ENCODE measurements at places on chromosomes 7 and 10.

GRCh38 chr10:86944031-86944419, 13.4 kb downstream of the MMRN2 start:
- DNase-seq, result no peak

DNA sequence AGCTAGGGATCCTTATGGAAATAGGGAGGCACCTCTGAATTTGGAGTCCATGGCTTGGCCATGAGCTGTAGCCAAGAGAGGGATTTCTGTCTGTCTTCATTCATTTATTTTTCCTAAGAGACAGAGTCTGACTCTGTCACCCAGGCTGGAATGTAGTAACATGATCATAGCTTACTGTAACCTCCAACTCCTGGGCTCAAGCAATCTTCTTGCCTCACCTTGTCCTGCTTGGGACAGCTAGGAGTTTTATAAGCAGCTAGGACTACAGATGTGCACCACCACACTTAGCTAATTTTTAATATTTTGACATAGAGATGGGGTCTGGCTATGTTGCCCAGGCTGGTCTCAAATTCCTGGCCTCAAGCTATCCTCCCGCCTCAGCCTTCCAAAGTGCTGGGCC, 8.5 kb upstream of the HABP2 start:
- no peak for DNase-seq

- no peak for DNase-seq
These were observed 147.6 kb upstream of the AOAH start for GRCh38 chr7:36871863-36872262.

DNA sequence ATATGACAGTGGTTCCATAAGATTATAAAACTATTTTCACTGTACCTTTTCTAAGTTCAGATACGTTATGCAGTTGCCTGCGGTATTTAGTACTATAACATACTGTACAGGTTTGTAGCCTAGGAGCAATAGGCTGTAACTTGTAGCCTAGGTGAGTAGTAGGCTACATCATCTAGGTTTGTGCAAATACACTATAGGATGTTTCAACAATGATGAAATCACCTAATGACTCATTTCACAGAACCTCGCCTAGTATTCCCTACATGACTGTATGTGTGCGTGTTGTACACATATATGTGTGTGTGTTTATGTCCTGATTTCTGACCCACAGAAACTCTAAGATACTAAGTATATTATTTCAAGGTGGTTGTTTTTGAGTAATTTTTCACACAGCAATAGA, 139.0 kb downstream of the HERPUD2 start:
- DNase-seq, result no peak

GRCh38 chr7:108291791-108292440, 161.8 kb upstream of the LAMB4 start:
- no peak for DNase-seq

- no peak for DNase-seq
These were observed 663.2 kb upstream of the ANKRD30A start for GRCh38 chr10:36462194-36462593.

DNA sequence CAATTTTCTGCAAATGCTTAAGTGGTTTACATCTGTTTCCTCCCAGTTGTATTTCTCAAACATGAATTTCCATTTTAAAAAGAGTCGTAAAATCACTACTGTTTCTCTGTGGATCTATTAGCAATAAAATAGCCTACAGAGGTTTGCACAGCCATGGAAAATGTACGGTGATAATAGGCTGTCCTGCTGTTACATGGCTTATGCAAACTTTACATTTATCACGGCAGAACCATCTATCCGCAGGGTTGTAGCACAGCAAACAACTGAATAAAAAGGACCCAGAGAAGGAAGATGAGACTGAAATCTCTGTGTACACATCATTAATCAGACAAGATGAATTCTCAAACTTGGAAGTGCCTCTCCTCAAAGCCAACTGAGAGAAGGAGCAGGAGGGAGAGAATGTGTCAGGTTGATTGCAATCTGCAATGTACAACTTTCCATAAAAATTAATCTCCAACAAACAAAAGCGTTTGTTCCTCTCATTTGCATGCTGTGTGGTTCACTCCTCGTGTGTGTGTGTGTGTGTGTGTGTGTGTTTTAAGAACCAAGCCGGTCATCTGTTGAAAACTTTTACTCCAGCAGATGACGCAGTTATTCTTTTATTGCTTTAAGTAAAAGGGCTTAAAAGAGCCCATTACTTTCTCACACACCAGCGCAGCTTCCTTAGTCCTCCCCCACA, 279.3 kb downstream of the SKAP2 start:
- peak; percentile 7 for DNase-seq

- DNase-seq, result no peak
These were observed 563.7 kb downstream of the GRM8 start for GRCh38 chr7:126689037-126689436.

- DNase-seq, result no peak
These were observed 201.9 kb downstream of the BMPER start for GRCh38 chr7:34107276-34107675.

DNA sequence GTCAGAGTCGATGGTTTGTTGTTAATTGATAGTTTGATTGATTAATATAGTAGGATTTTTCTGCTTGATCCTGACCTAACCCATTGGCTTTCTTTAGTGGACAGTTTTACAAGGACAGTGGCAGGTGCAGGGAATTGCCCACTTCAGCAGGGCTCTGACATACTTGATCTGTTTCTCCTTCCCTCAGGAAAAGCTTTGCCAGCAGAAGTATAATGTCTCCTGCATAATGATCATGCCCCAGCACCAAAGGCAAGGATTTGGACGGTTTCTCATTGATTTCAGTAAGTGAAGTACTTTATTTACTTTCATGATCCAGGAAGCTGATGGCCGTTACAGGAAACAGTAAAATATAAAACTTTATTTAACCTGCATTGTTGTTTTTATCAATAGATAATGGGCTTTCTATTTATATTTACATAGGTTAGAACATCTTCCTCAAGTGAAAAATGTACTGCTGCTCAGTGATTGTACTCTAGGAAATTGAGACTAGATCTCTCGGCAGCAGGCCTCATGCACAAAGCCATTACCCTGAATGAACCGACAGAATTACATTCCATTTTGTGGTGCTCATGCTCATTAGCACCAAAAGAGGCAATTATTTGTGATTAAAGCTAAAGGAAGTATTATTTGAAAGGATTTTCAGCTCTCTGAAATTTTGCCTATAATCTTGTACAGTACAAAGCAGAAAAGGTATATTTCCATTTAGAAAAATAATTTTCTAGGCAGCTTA, 122.5 kb upstream of the SAMD8 start:
- DNase-seq, result no peak

GRCh38 chr7:144513334-144513733, 109.8 kb upstream of the NOBOX start:
- peak; percentile 37 for DNase-seq

- no peak for DNase-seq
These were observed 825.3 kb upstream of the MBL2 start for GRCh38 chr10:53597835-53598251.

GRCh38 chr10:78572565-78572964, 496.2 kb upstream of the ZMIZ1 start:
- no peak for DNase-seq

DNA sequence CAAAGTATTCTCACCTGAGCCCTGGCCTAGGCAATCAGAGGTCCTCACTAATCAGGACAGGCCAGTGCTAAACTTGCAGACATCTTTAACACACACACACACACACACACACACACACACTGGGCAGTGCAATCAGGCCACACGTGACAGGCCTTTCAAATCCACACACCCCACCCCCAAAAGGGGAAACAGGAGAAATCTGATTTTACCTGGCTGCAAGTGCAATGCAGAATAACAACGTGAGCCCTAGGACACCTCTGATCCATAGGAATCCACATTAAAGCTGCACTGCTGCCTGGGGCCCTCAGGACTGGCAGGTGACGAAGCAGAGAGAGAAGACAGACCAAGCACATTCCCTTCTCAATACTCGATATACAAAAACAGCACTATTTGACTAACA, 218.9 kb downstream of the FAM107B start:
- DNase-seq, result no peak

- no peak for DNase-seq
These were observed 4.4 kb upstream of the FKBP9 start for GRCh38 chr7:32952876-32953275.

GRCh38 chr7:78601728-78602127, 803.2 kb downstream of the PHTF2 start:
- DNase-seq, result peak; percentile 43

GRCh38 chr7:3591944-3592343, 290.9 kb downstream of the SDK1 start:
- DNase-seq, result no peak

DNA sequence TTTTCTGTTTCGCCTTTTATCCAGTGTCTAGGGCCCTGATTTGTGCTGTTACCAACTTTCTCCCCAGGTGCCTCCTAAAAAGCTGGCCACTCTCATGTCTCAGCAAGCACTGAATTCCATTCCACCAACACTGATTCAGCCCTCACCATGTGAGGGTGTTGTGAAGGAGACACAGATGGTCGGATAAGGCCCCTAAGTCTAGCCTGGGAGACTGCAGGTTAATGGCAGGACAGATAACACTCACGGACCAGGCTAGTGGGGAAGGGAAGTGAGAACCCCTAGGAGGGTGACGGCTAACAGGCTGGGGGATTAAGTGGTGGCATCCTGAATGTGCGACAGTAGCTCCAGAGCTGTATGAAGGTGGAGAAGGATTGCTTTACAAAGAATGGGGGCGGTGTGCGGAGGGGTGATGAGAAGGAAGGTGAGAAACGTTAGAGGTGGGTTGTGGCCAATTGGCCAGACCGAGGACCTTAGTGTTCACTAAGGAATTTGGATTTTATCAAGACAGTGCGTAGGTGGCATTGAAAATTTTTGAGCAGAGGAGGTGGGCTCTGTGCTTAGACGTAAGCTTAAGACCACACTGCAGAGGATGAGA, 3.8 kb upstream of the DUSP5 start:
- no peak for DNase-seq

GRCh38 chr10:60942134-60942787, 1.7 kb downstream of the RHOBTB1 start:
- no peak for DNase-seq

DNA sequence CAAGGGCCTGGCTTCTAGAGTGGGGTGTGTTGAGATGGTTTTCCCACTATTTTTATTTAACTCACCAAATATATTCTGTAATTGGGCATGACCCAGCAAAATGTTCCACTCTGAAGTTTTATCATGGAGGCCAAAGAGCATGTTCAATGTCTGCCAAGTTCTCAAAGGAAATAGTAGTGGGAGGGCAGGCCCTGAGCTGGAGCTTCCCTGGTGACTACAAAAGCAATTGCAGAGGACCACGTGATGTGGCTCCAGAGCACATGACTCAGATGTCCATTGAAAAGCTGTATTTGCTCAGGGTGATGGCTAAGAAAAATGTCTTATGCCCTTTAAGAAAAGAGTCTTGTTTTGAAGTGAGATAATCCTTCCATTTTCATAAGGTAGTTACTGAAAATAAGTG, 1024.8 kb downstream of the LRMDA start:
- DNase-seq, result no peak

DNA sequence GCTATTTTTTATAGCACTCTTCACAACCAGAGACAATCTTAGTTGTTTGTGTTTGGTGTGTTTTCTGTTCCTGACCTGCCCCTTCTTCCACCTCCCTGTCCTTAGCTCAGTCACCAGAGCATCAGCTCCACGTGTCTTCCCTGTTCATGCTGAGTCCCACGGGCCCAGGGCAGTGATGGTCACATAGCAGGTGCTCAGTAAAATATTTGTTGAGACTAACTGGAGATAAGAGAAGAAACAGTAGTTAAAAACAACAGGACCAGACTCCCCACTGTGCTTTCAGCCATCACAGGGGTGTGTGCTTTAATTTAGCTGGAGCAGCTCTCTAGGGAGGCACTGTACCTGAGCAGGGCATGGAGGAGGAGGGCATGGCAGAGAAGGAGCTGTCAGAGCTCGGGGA, 307.3 kb upstream of the ZNF32 start:
- no peak for DNase-seq

- DNase-seq, result peak; percentile 37
These were observed 102.3 kb downstream of the JAZF1 start for GRCh38 chr7:28078036-28078901.

DNA sequence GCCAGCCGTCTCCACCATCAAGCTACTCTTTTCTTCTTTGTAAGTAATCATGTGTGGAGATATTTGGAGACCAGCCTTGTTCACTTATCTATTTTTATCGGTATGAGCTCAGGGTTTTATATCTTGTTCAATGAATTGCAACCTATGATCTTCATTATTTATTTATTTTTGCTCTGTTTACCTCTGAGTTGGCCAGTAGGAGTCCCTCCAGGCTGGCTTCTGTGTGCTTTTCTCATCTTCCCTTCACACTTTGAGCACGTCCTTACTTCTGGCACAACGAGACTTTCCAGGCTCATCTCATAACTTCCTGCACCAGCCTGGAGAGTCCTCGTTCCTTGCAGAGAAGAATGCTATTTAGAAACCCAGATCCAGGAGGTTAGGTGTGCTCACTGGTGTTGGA, 375.8 kb upstream of the PODXL start:
- DNase-seq, result no peak

- no peak for DNase-seq
These were observed 94.9 kb upstream of the PRSS1 start for GRCh38 chr7:142654398-142654797.

- peak; percentile 15 for DNase-seq
These were observed 895 bp upstream of the ZNF804B start for GRCh38 chr7:88758381-88759229.

- DNase-seq, result peak; percentile 34
These were observed 493 bp downstream of the WDR91 start for GRCh38 chr7:135210888-135211178.

GRCh38 chr10:1724921-1725488, 12.3 kb downstream of the ADARB2 start:
- DNase-seq, result no peak

- DNase-seq, result no peak
These were observed 482.2 kb upstream of the KLF6 start for GRCh38 chr10:4267086-4267773.

- no peak for DNase-seq
These were observed 153.3 kb upstream of the TCERG1L start for GRCh38 chr10:131464789-131465188.

DNA sequence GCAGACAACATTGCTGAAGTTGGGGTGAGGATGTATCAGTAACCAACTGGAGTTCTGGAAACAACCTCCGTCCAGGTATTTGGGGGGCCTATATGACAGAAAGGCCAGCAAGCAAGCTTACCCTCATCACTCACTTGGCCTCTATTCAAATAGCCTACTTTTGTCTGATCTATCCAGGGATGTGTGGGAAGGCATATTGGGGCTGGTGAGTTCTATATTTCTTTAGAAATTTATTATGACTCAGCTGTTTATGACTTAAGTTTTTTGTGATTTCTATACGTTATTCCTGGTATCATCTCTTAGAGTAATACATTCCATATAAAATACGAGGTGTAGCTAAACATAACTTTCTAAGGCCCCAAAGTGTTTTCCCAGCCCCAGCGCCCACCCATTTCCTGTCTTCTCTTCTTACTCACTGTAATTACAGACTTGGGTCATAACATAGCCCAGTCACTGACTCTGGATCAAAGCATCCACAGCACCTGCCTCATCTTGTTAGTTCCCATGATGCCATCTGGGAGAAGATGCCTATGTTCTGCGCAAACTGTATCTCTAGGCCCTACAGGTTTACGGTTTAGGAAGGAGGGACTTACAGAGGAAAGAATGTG, 18.1 kb downstream of the GARS1 start:
- no peak for DNase-seq

GRCh38 chr10:57562211-57562610, 705.5 kb downstream of the IPMK start:
- DNase-seq, result no peak

All from globus pallidus (tissue), 1 donor.